SK-N-SH (cell line): ENCODE measurements at places on chromosomes 13 and 19.

DNA sequence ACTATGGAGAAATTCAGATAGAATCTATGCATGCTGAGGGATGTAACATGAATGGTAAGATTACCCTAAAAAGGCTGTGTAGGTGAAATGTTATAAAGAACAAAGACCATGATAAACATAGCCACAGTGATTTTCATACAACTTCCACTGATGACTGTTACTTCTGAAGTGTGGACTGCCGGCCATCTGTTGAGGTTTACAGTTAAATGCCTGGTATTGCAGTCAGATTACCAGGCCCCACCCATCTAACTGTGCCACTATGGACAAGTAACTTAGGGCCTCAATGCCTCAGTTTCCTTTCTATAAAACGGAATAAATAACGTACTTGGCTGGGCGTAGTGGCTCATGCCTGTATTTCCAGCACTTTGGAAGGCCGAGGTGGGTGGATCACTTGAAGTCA, 395.6 kb downstream of the KLF12 start:
- no peaks in the 10 kb centered on the region for H3K27me3 ChIP-seq
- H3K36me3 ChIP-seq = no peaks in the 10 kb centered on the region
- H3K4me1 ChIP-seq = no peaks in the 10 kb centered on the region
- H3K4me3 ChIP-seq = no peak overlapping the region
- DNase-seq = no peak
- H3K27ac ChIP-seq = no peak overlapping the region

GRCh38 chr13:38176664-38177063, 173.0 kb upstream of the UFM1 start:
- no peak overlapping the region for H3K4me3 ChIP-seq
- no peaks in the 10 kb centered on the region for H3K36me3 ChIP-seq
- H3K27ac ChIP-seq = no peak overlapping the region

DNA sequence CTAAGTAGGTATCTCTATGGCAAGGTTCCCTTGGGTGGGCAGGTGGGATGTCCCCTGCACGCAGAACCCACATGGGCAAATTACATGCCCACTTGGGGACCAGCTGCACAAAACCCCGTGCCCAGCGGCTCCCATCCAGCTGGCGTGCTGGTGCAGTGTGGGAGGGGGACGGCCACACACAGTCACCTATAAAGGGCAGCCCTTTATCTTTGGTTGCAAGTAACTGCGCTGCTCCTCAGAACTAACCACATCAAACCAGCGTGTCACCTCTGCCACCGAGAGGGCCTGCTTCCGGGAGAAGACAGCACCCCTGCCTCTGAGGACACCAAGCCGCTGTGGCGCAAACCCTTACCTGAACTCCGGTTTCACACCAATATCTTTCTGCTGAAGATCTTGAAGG, 32.2 kb downstream of the ANKRD27 start:
- no peak overlapping the region for H3K4me3 ChIP-seq
- H3K27me3 ChIP-seq = no peaks in the 10 kb centered on the region
- peaks cover 55% of the 10 kb centered on the region; the same call in 1 of the 2 replicates for H3K36me3 ChIP-seq
- no peak overlapping the region for H3K27ac ChIP-seq
- no peak for DNase-seq

DNA sequence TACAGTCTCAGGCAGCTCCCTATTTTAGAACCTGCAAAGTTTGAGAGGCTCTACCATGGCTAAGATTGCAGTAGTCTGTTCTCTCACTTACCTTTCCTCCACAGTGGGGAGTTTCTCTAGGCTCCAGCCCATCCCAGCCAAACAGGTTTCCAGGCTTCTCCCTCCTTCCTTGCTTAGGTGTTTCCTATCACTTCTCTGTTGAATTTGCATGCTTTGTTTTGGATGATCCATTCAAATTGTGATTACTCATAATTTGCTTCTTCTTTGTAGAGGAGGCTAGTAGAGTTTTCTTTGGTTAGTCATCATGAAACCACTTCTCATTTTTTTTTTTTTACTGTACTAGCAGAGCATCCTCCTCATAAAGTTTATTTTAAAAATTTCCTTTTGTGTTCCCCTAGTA, 1242.2 kb upstream of the MIR17HG start:
- no peak overlapping the region for H3K4me3 ChIP-seq
- DNase-seq = no peak
- no peaks in the 10 kb centered on the region; the same call in 1 of the 2 replicates for H3K4me1 ChIP-seq
- H3K27me3 ChIP-seq = no peaks in the 10 kb centered on the region

DNA sequence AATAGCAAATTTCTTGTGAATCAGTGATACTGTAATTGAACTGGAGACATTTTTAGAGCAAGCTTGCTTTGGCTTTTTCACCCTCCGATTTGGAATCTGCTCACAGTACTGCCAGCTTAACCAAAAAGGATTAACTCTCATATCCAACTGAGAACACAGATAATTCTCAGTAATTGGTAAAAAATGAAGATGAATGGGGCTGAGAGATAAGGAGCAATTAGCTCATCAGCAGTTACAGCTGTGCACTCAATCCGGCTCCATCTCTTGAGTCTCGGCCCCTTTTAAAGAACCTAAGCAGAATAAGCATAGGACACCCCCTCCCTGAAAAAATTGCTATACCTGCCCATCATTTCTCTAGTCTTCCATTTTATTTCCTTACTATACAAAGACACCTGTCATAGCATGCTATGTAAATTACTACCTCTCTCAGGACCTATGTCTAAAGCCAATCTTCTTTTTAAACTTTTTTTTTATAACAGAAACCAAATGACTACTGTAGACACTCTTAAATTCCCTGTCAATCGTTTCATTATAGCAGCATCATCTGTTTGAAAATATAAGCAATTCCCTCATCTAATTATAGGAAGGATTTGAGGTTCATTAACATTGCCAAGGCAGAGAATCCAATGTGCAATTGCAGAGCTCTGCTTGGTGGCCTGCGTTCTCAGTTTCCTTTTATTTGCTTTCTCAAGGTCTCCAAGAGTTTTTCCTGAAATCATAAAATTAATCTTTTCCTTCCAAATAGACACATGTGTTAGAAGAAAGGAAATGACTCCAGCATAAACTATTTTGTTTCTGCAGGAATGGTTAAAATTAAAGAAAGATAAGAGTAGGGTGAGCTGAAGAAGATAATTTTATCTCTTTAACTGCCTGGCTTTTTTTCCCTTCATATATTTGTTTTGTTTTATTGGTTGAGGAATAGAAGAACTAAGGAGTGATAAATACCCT, 242.1 kb downstream of the DACH1 start:
- H3K27me3 ChIP-seq = no peaks in the 10 kb centered on the region
- peaks cover 19% of the 10 kb centered on the region; the same call in 1 of the 2 replicates for H3K4me1 ChIP-seq
- no peak overlapping the region for H3K4me3 ChIP-seq
- H3K36me3 ChIP-seq = no peaks in the 10 kb centered on the region

- H3K27ac ChIP-seq = no peak overlapping the region
- no peak for DNase-seq
- H3K36me3 ChIP-seq = no peaks in the 10 kb centered on the region
- H3K4me1 ChIP-seq = no peaks in the 10 kb centered on the region; the same call in 1 of the 2 replicates
- H3K27me3 ChIP-seq = no peaks in the 10 kb centered on the region
- H3K4me3 ChIP-seq = no peak overlapping the region
Measured at GRCh38 chr19:41945135-41945766, 13.9 kb downstream of the RABAC1 start.

DNA sequence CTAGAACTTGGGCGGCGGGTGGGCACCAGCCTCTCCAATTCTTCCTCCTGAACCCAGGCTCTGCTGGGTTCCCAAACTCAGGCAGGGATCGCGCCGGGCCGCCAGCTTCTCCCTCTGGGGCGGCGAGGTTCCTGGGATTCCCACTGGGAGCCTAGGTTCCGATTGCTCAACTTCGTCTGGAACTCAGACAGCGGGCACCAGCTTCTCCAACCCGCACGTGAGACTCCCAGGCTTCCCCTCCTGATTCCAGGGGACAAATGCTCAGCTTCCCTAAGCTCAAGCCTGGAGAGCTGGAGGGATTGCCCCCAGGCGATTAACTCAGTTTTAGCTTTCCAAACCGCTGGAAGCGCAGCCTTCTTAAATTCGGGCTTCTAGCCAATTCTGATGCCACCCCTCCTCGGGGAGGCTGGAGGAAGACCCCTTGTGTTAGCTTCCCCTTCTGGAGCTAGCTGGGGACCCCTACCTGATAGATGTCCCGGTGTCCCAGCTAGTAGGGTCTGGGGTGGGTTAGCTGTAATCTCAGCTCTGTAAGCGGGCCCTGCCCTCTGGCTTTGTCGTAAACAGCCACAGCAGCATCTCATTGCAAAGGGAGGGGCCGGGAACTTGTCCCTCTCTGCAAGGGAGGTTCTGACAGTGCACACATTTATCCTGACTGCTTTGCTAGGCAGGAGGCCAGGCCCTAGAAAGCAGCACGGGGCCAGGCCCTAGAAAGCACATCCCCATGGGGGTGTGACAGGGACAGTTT, 671 bp downstream of the MCOLN1 start:
- H3K27ac ChIP-seq = no peak overlapping the region
- peak; percentile 44 for DNase-seq
- peak overlapping the region; percentile 79 for H3K4me3 ChIP-seq
- peaks cover 5% of the 10 kb centered on the region; the same call in 1 of the 2 replicates for H3K4me1 ChIP-seq

DNA sequence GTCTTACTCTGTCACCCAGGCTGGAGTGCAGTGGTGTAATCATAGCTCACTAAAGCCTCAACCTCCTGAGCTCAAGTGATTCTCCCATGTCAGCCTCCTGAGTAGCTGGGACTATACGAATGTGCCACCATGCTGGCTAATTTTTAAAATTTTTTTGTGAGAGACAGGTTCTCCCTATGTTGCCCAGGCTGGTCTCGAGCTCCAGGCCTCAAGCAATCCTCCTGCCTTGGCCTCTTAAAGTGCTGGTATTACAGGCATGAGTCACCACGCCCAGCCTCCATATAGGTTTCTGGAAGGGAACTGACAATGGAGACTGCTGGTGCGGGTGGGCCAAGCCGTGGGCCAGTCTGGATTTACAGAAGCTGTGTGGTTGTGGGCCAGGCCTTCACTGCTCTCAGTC, 189.2 kb downstream of the URI1 start:
- no peak overlapping the region for H3K27ac ChIP-seq
- no peaks in the 10 kb centered on the region for H3K27me3 ChIP-seq
- H3K36me3 ChIP-seq = no peaks in the 10 kb centered on the region
- no peak overlapping the region for H3K4me3 ChIP-seq
- H3K4me1 ChIP-seq = peaks cover 26% of the 10 kb centered on the region
- no peak for DNase-seq

DNA sequence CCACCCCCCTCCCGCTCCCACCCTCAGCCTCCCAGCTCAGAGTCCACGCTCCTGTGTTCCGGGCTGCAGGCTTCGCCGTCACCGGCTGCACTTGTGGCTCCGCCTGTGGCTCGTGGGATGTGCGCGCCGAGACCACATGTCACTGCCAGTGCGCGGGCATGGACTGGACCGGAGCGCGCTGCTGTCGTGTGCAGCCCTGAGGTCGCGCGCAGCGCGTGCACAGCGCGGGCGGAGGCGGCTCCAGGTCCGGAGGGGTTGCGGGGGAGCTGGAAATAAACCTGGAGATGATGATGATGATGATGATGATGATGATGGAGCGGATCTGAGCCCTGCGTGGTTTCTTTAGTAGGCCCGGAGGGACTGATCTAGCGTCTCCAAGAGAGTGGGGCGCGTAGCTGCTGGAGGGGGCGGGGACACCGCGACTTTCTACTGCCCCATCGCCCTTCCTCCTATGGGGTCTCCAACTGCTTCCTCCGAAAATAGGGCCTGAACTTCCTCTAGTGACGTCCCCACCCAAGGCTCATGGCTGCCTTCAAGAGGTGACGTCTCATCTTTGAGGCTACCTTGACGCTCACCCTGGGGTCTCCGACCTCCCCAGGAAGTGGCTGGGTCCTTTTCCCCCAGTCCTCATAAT, 1.4 kb downstream of the RETN start:
- H3K27me3 ChIP-seq = peaks cover 55% of the 10 kb centered on the region
- DNase-seq = no peak
- H3K4me3 ChIP-seq = no peak overlapping the region
- no peak overlapping the region for H3K27ac ChIP-seq
- H3K36me3 ChIP-seq = no peaks in the 10 kb centered on the region

DNA sequence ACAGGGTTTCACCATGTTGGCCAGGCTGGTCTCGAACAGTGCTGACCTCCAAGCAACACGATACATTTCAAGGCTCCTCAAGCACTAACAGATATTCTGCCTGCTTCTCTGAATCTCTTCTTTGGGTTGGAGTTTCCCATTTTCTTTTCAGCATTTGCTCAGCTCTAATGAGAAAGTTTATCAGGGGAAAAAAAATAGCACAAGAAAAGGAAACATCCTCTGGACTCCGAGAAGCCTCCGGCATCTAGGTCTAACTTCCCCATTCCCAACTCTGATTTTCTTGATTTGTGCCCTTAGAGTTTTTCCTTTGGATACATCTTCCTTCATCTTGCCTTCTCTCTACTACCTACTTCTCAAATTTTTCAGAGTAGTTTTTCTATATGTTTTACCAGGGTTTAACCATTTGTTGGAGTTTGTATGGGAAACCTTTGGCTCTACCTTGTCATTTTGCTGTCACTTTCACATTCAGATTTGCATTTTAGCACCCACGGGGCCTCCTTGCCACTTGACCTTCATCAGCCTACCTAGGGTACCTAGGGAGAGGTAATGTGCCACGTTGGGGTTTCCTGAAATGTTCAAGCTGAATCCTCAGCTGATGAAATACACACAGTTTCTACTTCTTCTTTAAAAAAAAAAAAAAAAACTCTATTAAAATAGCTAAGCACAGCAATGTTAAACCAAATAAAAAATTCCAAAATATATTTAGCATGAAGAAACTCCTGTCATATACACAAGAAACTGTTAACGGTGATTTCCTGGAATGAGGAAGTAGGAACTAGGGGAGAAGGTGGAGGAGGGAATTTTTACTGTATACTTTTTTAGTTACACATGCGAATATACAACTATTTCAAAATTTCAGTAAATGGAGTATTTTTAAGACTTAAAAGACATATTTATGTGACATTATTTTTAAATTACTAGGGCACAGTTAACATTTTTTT, 5.1 kb upstream of the USP12 start:
- H3K36me3 ChIP-seq = no peaks in the 10 kb centered on the region
- H3K4me3 ChIP-seq = no peak overlapping the region
- no peak overlapping the region for H3K27ac ChIP-seq
- H3K27me3 ChIP-seq = no peaks in the 10 kb centered on the region

- no peak overlapping the region for H3K4me3 ChIP-seq
- H3K27ac ChIP-seq = no peak overlapping the region
- no peak for DNase-seq
- H3K36me3 ChIP-seq = no peaks in the 10 kb centered on the region
Measured at GRCh38 chr19:51599084-51599483, 28.0 kb downstream of the ZNF175 start.

DNA sequence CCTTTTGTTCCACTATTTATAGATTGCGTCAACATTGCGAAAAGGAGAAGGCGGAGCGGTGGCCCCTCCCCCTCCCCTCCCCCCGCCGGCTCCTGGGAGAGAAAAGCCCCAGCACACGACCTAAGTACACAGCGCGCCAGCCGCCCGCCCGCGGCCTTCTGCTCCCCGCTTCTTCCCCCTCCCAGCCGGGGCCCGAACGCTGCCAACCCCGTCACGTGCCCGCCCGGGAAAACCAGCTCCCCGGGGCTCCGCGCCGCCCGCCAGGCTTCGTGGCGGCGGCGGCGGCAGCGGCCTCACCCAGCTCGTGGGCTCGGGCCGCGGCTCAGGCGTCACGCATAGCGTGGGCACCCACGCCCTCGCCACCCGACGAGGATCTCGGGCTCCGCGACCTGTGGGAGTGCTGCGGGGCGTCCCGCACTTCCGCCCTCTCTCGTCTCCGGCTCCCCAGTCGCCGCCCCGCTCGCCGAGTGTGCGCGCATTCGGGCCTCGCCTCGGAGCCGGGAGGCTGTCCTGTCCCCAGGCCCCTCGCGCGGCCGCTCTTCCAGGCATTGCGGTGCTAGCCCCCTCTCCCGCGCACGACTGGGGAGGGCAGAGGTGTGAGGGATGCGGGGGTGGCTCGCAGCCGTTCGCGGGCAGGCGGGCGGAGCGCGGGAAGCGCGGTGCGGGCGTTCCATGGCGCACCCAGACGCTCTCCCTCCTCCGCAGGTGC, 110.5 kb downstream of the KCNRG start:
- peak overlapping the region; percentile 94 for H3K27ac ChIP-seq
- no peaks in the 10 kb centered on the region for H3K27me3 ChIP-seq
- peaks cover 3% of the 10 kb centered on the region; the same call in 1 of the 2 replicates for H3K4me1 ChIP-seq
- H3K36me3 ChIP-seq = no peaks in the 10 kb centered on the region
